ENCODE measurements at places on chromosomes 2 and 18.

GRCh38 chr18:79525556-79526467 is 130.1 kb downstream of the NFATC1 start:
- DNase-seq = no peak

GRCh38 chr2:127172306-127172705 is 47.8 kb downstream of the CYP27C1 start:
- DNase-seq = no peak

DNA sequence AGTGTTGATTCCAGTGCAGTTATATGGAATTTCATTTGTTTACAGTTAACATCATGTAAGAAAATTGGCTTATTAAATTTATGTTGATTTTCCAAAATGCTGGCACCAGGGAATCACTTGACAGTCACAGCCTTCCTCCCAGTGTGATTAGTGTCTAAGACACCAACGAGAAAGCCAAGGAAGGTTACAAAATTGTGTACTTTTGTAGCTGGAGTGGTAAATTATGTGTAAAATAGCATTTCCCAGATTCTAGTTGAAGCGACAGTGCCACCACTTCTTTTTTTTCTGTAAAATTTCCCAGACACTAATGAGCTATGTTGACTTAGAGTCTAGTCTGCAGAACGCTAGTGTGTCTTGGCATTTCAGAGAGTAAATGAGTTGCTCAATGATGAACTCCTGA is 101.3 kb downstream of the NCK2 start:
- DNase-seq = no peak

- DNase-seq = no peak
These were observed 1.1 kb upstream of the MSTN start for GRCh38 chr2:190063624-190064023.

GRCh38 chr2:204913854-204914464 is 368.7 kb downstream of the PARD3B start:
- no peak for DNase-seq

DNA sequence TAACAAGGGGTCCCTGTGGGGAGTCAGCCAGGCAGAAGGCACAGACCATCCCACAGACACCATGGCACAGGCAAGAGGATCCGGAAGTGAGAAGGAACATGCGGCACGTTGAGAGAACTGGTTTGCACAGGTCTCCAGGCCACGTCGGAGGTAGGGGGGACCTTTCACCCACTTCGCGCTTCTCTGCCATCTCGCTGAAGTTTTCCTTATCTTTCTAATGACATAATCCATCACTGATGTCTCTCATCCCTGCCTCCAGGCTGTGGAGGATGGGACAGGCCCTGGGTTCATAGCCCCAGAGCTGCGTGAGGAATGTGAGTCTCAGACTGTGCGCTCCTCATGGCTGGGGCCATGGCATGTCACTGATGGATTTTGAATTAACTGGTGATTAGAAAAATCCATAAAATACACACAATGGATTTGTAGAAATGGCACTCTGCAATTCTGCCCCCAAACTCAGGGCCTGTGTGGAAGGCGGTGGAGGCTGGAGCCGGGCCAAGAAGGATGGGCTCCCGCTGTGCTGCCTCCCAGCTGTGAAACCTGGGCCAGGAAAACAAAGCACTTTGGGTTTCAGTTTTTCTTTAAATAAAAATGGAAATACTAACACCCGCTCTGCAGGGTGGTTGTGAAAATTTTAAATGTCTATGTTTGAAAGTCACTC is 113.3 kb upstream of the ALKAL2 start:
- DNase-seq = no peak

DNA sequence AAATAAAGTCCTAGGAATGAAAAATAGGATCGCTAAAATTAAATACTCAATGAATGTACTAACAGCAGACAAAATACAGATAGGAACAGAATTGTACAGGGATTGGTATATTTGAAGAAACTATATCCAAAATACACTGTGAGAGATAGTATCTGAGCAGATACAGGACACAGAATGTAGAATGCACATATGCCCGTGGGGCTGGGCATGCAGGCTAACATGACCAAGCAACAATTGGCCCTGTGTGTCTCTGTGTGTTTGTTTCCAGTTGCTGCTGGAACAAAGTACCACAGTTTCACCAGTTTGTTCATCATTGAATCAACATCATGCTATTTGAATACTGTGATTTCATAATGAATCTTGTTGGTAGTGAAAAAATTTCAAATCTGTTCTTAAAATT is 127.6 kb downstream of the PMAIP1 start:
- DNase-seq = no peak

- DNase-seq = no peak
These were observed 321.1 kb downstream of the SATB2 start for GRCh38 chr2:199136681-199137080.

- DNase-seq = no peak
These were observed 385.1 kb upstream of the MEX3C start for GRCh38 chr18:51582551-51582950.

DNA sequence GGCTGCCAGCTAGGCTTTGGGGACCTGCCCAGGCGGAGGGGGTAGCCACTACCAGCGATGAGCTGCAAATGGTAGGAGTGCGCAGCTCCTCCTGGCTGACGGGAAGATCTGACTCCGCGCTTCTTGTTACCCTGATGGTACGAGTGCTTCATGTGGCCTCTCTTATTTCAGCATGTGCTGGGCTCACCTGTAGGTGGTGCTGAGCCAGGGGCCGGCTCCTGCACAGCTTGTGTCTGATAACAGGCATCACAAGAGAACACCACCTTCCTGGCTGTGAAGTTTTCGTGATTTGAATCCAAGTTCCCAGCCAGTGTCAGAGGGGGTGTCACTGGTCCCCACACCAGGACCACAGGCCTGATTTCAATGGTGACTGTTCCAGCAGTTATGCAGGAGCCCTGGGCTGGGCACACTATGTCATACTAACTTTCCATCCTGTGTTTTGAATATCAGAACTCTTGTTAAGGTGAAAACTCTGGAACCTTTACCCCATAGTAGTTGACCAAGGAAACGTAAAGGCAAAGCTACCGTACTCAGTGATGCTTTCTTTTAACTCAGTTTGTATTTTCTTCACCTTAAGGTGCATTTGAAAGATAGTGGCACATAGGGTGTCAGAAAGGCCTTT is 28.0 kb downstream of the APCDD1 start:
- no peak for DNase-seq

DNA sequence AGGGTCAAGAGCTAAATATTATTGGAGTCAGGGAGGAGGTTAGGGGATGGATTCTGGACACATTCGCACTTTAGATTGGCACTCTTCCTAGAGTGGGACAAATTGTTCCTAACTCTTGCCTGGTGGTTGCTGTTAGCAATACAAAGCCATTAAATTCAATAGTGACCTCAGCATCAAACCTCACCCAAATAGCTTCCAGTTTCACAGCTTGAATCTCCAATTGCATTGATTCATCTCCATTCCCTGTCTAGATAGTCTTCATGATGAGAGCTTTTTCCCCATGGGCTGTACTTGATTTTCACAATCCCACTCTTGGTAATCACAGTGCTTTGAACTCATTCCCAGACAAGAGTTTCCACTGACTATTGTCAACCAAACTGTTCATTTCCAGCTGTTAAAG is 585.9 kb upstream of the SYT4 start:
- DNase-seq = no peak

DNA sequence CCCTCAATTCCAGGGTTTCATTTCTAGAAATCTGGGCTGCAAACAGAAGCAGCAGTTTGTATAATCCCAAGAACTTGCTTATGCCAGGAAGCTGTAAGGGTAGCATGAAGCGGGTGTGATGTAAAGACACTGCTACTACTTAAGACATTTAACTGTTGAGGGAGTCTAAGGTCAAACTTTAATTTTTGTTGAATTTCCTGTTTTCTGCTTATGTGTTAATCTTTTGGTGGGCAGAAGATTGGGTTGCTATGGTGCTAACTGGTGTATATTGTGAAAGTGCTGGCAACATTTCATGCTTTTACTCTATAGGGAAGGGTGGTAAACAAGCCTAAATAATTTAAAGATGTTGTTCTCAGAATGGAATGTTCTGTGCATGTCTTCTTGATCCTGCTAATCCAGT is 2.7 kb downstream of the NCOA1 start:
- DNase-seq = no peak

DNA sequence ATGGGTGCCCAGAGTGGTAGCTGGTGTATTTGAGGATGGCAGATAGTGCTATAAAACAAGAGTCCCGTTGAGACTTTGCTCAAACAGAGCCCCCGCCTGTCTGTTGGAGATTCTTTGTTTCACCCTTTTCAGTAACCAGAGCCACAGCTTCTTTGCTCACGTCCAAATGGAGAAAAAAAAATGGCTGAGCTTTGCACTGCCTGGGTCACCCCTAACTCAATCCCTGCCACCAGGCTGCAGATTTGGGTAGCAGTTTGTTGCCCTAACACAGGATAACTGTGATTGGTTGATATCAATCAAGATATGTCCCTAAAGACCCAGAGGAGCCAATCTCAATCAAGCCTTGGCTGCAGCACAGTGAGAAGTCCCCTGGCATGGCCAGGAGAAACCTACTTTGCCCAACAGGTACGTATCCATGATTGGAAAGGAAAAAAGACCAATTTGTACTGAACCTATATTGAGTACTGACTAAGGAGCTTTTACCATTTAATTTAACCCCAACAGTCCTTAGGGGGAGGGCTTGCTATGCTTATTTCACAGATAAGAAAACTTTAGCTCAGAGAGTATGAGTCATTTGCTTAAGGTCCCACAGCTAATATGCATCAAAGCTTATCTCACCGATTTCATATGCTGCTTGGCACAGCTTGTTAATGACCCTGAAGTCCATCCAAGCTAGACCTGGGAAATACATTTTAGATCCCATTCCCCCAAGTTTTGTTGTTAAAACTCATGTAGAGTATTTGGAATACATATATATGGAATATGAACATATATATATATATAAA is 72.0 kb upstream of the SH3BP4 start:
- no peak for DNase-seq

GRCh38 chr2:235521844-235522243 is 28.0 kb downstream of the AGAP1 start:
- no peak for DNase-seq

Data from GM20000 (cell line).